ENCODE measurements at places on chromosomes 13 and 19.

- no peak for DNase-seq
Measured at GRCh38 chr19:18450021-18450930, 12.3 kb upstream of the ISYNA1 start.

- DNase-seq, result no peak
Measured at GRCh38 chr13:99486996-99487395, 14.3 kb upstream of the TM9SF2 start.

- no peak for DNase-seq
Measured at GRCh38 chr13:21045100-21045499, 16.3 kb downstream of the LATS2 start.

GRCh38 chr13:99197117-99197651, 3.5 kb upstream of the UBAC2 start:
- no peak for DNase-seq

DNA sequence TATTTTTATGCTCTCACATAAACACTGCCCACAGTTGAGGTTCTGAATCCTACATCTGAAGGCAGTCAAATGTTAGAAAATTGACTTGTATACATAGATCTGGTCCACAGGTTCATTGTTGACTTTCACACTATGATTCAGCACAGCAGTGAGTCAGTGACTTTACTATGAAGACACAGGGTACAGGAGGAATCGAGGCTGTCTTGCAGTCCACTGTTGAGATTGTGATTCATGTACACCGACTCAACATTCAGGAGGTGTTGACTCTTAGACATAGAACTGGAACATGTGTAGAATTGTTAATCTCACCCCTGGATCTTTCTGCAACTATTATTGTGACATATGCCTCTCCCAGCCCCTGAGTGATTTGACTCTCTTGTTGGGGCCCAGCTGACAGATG, 74.3 kb upstream of the ZNF43 start:
- DNase-seq, result no peak

- DNase-seq, result no peak
Measured at GRCh38 chr13:44305286-44305685, 68.3 kb upstream of the SERP2 start.

- no peak for DNase-seq
Measured at GRCh38 chr13:51000061-51000460, 90.5 kb downstream of the RNASEH2B start.

GRCh38 chr19:51392701-51393100, 2.3 kb upstream of the C19orf84 start:
- no peak for DNase-seq

DNA sequence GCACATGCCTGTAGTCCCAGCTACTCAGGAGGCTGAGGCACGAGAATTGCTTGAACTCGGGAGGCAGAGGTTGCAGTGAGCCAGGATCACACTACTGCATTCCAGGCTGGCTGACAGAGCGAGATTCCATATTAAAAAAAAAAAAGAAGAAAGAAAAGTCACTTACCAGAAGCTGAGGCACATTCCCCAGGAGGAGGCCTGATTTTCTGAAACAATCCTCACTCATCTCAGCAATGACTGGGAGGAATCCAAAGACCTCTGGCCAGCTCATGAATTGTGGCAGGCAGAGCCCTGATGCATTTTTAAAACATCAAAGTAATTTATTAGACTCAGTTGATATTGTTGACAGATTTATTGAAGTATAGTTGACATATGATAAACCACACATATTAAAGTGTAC, 206.3 kb downstream of the FOXO1 start:
- DNase-seq, result no peak

DNA sequence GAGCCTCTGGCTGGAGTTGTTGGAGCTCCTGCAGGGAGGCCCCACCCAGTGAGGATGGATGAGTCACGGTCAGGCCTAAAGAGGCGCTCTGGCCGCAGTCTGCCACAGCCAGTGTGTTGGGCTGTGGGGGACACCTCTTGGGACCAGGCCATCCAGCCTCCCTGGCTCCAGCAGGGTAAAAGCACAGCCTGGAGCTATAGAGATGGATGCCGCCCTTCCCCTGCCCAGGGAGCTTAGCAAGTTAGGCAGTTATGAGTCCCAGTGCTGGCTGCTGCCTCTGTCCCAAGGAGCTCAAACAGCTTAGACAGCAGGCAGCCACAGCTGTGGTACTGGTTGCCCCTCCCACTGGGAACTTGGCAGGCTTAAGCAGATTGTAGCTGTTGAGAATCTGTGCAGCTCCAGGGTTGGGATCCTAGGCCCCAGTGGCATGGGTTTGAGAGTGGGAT, 100.9 kb downstream of the NDFIP2 start:
- DNase-seq, result no peak

GRCh38 chr13:75762955-75763354, 126.8 kb downstream of the LMO7 start:
- no peak for DNase-seq

DNA sequence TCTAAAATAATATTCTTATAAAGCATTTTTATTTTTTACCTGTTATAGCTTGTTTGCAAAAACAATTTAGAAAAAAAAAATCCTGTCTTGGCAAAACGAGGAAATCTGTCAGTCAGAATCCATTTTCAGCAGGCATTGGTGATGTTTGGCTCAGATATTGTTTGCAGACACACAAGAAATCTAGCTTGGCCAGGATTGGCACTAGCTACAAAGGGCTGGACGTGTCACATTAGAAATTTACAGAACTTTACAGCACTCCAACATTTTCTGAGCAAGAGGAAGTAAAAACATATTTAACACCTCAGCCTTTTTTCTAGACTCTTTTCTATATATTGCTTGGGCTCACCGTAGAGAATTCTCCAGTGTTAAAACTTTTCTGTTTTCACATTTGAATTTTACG, 9.9 kb downstream of the ZNF91 start:
- DNase-seq, result no peak
